ENCODE measurements at places on chromosomes 13 and 19. TPM values are rescaled to one million over a fixed set of nuclear protein-coding genes. Genes with fewer than 3 reads are reported as not detected.

DNA sequence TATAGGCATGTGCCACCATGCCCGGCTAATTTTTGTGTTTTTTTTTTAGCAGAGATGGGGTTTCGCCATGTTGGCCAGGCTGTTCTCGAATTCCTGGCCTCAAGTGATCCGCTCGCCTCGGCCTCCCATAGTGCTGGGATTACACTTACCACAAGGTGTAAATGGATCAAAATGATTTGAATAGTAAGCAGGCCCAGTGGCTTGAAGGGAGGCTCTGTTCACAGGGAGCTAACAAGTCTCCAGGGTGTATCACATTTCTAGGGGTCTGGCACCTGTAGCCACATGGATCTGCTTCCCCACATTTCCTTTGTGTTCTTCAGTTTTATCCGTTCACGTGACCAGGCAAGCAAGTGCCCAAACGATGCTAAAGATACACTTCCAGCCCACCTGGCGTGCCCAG is 13.5 kb upstream of the CNFN start:
- no peak for DNase-seq
- H3K36me3 ChIP-seq, result no peaks in the 10 kb centered on the region
- no peak overlapping the region for H3K27ac ChIP-seq
- no peaks in the 10 kb centered on the region for H3K4me1 ChIP-seq
- H3K27me3 ChIP-seq, result no peaks in the 10 kb centered on the region

- DNase-seq, result no peak
- H3K27me3 ChIP-seq, result no peaks in the 10 kb centered on the region
- no peak overlapping the region for H3K27ac ChIP-seq
- H3K4me3 ChIP-seq, result no peak overlapping the region
Observed at GRCh38 chr19:55309448-55309847, 15.7 kb downstream of the TMEM150B start.

DNA sequence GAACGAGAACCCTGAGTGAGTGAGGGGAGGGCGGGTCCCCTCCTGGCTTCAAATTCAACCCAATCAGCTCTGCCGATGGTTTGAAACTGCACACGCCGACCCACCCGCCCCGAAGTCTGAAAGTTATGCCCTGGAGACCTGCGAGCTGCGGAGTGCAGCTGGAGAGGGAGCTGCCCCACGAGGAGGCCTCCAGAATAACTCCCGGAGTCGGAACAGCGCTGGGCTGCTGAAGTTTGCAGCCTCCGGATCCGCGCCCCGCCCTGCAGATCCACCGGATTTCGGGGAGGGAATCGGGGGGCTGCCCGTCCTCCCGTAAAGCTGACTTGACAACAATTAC is 7.0 kb downstream of the POU4F1 start:
- no peaks in the 10 kb centered on the region for H3K36me3 ChIP-seq
- no peak overlapping the region for H3K27ac ChIP-seq
- H3K4me3 ChIP-seq, result no peak overlapping the region
- peaks cover 98% of the 10 kb centered on the region for H3K27me3 ChIP-seq
- no peaks in the 10 kb centered on the region for H3K4me1 ChIP-seq

- no peak overlapping the region for H3K4me3 ChIP-seq
- H3K27me3 ChIP-seq, result no peaks in the 10 kb centered on the region
- H3K36me3 ChIP-seq, result no peaks in the 10 kb centered on the region
- H3K27ac ChIP-seq, result no peak overlapping the region
Observed at GRCh38 chr13:44929692-44930091, 59.6 kb downstream of the NUFIP1 start.

- DNase-seq, result no peak
- no peaks in the 10 kb centered on the region for H3K36me3 ChIP-seq
- no peaks in the 10 kb centered on the region for H3K27me3 ChIP-seq
- H3K4me1 ChIP-seq, result no peaks in the 10 kb centered on the region
Observed at GRCh38 chr19:38023671-38024541, 116.9 kb downstream of the SIPA1L3 start.

GRCh38 chr19:50548191-50549058 is 19.8 kb downstream of the LRRC4B start:
- no peak for DNase-seq
- H3K4me3 ChIP-seq, result no peak overlapping the region
- no peaks in the 10 kb centered on the region for H3K4me1 ChIP-seq

DNA sequence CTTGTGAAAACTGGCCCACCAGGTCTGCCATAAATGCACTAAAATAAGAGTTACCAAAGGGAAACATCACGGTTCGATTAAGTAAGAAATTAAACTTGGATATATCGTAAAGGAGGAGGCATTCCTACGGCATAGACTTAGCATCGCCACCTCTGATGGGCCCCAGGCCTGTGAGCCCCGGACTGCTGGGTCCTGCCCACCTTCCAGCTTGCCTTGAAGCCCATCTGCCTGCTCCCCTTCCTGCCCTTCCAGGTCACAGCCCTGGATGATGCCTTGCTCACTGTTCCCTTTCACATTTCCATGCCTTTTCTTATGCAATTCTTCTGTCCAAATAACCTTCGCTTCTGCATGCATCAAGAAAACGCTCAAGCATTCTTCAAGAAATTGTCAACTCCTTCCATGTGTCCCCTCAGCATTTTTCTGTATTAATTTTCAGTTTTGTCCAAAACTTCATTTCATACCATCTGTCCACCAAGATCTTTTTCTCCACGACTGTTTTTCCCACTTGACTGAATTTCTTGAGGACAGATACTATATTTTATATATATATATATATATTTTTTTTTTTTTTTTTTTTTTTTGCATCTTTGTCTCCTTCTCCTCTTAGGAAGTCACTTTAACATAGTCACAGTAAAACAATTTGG is 91.2 kb downstream of the DOCK9 start:
- no peak overlapping the region for H3K4me3 ChIP-seq
- H3K27ac ChIP-seq, result no peak overlapping the region
- no peak for DNase-seq
- H3K27me3 ChIP-seq, result no peaks in the 10 kb centered on the region

DNA sequence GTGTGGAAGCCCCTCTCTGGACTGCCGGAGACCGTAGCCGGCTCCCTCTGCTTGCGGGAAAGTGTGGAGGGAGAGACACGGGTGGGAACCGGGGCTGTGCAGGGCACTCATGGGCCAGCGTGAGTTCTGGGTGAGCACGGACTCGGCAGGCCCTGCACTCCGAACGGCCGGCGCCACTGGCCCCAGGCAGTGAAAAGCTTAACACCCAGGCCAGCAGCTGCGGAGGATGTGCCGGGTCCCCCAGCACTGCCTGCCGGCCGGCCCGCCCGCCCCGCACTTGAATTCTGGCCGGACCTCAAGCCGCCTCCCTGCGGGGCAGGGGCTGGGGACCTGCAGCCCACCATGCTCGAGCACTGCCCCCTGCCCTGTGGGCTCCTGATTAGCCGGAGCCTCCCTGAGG is 147.0 kb downstream of the FGF9 start:
- no peaks in the 10 kb centered on the region for H3K4me1 ChIP-seq
- H3K27me3 ChIP-seq, result no peaks in the 10 kb centered on the region
- DNase-seq, result no peak
- H3K36me3 ChIP-seq, result no peaks in the 10 kb centered on the region

DNA sequence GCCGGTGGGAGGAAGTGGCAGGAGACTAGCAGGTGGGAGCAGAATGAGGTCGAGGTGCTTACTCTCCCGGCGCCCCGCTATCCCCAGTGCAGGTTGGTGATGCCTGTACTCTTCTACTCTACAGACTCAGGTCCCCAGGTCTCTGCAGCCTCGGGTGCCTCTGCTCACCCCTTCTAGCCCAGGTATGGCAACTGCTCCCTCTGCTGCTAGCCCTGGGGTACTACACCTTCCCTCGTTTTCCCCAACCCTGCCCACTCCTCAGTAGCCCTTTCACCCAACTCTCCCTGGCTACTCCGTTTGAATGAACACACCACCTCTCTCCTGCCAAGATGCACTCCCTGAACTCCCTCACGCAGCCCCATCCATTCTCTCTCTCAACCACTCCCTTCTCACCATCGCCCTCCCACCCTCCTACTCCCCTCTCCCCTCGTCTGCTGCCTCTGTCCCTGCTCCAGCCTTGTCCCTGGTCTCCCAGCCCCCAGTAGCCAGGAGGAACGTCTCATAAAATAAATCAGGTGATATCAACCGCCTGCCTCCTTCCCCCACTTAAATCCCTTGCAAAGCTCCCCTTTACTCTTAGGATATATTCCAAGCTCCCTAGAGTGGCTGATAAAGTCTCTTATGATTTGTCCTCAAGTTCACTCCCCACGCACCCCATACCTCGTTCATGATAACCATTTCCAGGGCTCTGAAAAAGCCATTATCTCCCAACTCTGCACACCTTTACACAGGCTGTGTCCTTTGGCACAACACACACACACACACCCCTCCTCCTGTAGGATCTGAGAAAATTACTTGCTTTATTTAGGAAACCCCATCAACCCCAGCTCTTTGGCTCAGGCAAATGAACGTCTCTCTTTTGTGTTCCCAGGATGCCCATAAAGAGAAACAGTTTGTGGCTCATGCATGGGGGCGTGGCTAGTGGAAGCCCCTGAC is 8.2 kb upstream of the MEIS3 start:
- H3K36me3 ChIP-seq, result no peaks in the 10 kb centered on the region
- peak overlapping the region; percentile 80 for H3K27ac ChIP-seq
- DNase-seq, result peak; percentile 76
- peak overlapping the region; percentile 5 for H3K4me3 ChIP-seq
- H3K4me1 ChIP-seq, result peaks cover 6% of the 10 kb centered on the region

GRCh38 chr13:53064731-53065130 is 36.1 kb downstream of the OLFM4 start:
- no peaks in the 10 kb centered on the region for H3K27me3 ChIP-seq
- H3K4me3 ChIP-seq, result no peak overlapping the region
- H3K36me3 ChIP-seq, result no peaks in the 10 kb centered on the region
- peak; percentile 40 for DNase-seq
- H3K27ac ChIP-seq, result no peak overlapping the region

GRCh38 chr13:30410705-30411125 is 11.6 kb upstream of the UBE2L5 start:
- H3K4me1 ChIP-seq, result peaks cover 5% of the 10 kb centered on the region
- H3K4me3 ChIP-seq, result no peak overlapping the region
- DNase-seq, result no peak
- H3K27me3 ChIP-seq, result no peaks in the 10 kb centered on the region
- no peaks in the 10 kb centered on the region for H3K36me3 ChIP-seq

- no peaks in the 10 kb centered on the region for H3K36me3 ChIP-seq
- no peak overlapping the region for H3K27ac ChIP-seq
- no peaks in the 10 kb centered on the region for H3K27me3 ChIP-seq
- H3K4me3 ChIP-seq, result no peak overlapping the region
Observed at GRCh38 chr19:45587873-45588272, 3.3 kb upstream of the OPA3 start.

DNA sequence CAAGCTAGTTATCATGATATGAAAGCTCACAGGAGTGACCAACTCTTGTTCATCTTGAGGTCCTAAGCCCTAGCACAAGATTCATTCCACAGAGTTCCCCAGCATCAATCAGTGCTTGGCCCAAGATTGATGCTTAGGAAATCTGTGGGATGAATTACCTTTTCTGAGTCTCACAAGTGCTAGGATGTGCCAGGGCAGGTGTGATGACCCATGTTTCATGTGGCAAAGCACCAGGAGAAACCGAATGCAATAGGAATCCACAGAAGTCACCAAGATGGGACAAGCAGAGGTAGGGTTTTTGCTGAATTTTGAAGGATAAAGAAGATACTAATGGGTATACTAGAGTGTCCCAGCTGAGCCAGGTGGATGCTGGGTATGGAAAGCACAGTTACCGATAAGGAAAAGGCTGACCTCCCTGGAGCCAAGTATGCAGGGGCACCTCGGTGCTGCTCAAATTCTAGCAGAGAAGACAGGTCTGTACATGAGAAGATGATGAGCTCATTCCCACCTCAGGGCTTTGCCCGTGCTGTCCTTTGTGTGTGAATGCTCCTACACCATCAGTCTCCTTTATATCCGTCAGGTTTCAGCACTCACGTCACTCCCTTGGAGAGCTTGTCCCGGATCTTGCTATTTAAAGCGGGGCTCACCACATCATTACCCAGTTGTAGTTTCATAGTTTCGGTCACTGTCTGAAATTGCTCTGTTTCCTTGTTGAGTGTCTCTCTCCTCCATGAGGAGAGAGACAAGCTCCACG is 168.9 kb upstream of the TSC22D1 start:
- H3K27me3 ChIP-seq, result no peaks in the 10 kb centered on the region
- DNase-seq, result no peak
- H3K36me3 ChIP-seq, result no peaks in the 10 kb centered on the region
- H3K4me1 ChIP-seq, result no peaks in the 10 kb centered on the region

DNA sequence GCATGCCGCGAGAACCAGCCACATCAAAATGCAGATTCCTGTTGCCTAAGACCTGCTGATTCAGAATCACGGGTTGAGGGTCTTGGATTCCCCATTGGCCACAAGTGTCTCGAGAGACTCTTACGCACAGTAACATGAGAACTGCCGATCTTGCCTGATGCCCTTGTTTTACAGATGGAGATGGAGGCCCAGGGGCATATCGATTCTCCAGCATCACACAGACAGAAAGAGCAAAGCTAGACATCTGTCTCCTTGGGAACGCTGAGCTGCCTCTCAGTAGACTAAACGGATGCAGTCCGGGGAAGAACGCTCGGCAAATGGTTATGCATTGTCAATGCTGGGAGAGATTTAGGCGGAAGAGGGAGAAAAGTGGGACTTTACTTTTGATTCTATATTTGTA is 5.4 kb downstream of the NLRP12 start:
- no peak for DNase-seq
- no peaks in the 10 kb centered on the region for H3K36me3 ChIP-seq
- H3K4me1 ChIP-seq, result no peaks in the 10 kb centered on the region
- H3K4me3 ChIP-seq, result no peak overlapping the region
- no peaks in the 10 kb centered on the region for H3K27me3 ChIP-seq
- H3K27ac ChIP-seq, result no peak overlapping the region

DNA sequence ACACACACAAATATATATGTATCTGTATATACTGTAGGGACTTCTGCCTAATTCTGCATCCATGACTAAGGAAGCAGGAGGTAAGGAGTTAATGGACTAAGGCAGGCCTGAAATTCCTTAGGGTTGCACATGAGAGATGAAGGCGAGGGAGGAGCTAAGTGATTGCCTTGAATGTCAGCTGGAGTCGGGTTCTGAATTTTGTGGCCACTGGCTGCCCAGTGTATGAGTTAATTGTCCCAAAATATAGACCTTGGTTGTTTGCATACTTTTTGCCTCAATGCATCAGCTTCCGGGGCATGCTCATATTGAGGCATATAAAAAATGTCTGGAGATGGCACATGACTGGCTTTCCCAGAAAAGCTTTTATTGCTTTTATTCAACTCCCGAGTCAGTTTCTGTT is 245.5 kb downstream of the TDRD3 start:
- H3K4me1 ChIP-seq, result no peaks in the 10 kb centered on the region
- no peaks in the 10 kb centered on the region for H3K36me3 ChIP-seq
- no peak overlapping the region for H3K4me3 ChIP-seq
- no peak for DNase-seq

GRCh38 chr19:16760990-16761389 is 41.3 kb downstream of the NWD1 start:
- DNase-seq, result no peak
- no peaks in the 10 kb centered on the region for H3K27me3 ChIP-seq
- H3K4me3 ChIP-seq, result no peak overlapping the region
- no peaks in the 10 kb centered on the region for H3K4me1 ChIP-seq

TPTE2 gene
- not detected for total RNA-seq

SIAH3 gene
- 4.6 TPM for total RNA-seq

TLE6 gene
- 3.5 TPM for total RNA-seq

KLK8 gene
- total RNA-seq, result 4.8 TPM

CGB8 gene
- total RNA-seq, result not detected

DCT gene
- 0.76 TPM for total RNA-seq

ZNF578 gene
- 17.1 TPM for total RNA-seq

NPHS1 gene
- not detected for total RNA-seq

NCR1 gene
- not detected for total RNA-seq

RFPL4AL1 gene
- not detected for total RNA-seq

SULT2A1 gene
- not detected for total RNA-seq
